Aorta (tissue), 5 donors: ENCODE measurements at places on chromosomes 7 and 10. TPM values are rescaled to one million over a fixed set of nuclear protein-coding genes. Genes with fewer than 3 reads are reported as not detected.

GRCh38 chr7:20033621-20034400 is 183.4 kb downstream of the MACC1 start:
- no peak for DNase-seq
- no peaks in the 10 kb centered on the region for H3K36me3 ChIP-seq
- no peak overlapping the region for H3K4me3 ChIP-seq
- H3K27ac ChIP-seq: no peak overlapping the region

- no peaks in the 10 kb centered on the region for H3K27me3 ChIP-seq
- no peaks in the 10 kb centered on the region for H3K36me3 ChIP-seq
- no peak overlapping the region for H3K4me3 ChIP-seq
- DNase-seq: no peak
- no peaks in the 10 kb centered on the region for H3K4me1 ChIP-seq
Observed at GRCh38 chr7:50142425-50143017, 49.5 kb upstream of the ZPBP start.

GRCh38 chr10:46245381-46245900 is 41.4 kb upstream of the ANTXRL start:
- no peak overlapping the region for H3K4me3 ChIP-seq
- H3K27ac ChIP-seq: no peak overlapping the region
- no peak for DNase-seq
- no peaks in the 10 kb centered on the region for H3K4me1 ChIP-seq
- no peaks in the 10 kb centered on the region for H3K36me3 ChIP-seq

GRCh38 chr7:69364813-69365643 is 233.2 kb upstream of the AUTS2 start:
- H3K4me3 ChIP-seq: no peak overlapping the region
- DNase-seq: no peak
- no peaks in the 10 kb centered on the region for H3K4me1 ChIP-seq
- H3K36me3 ChIP-seq: no peaks in the 10 kb centered on the region
- no peaks in the 10 kb centered on the region for H3K27me3 ChIP-seq

DNA sequence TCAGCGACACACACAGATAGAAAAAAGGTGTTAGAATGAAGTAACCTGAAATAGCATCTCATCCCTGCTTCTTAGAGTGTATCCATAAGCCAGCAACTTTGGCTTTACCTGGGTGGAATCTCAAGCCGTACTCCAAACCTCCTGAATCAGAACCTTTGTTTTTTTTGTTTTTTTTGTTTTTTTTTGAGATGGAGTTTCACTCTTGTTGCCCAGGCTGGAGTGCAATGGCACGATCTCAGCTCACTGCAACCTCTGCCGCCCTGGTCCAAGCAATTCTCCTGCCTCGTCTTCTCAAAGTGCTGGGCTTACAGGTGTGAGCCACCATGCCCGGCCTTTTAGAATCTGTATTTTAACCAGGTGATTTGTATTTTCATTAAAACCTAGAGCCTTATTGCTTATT is 9.0 kb downstream of the NRBF2 start:
- no peak overlapping the region for H3K27ac ChIP-seq
- no peak for DNase-seq
- peaks cover 4% of the 10 kb centered on the region for H3K36me3 ChIP-seq
- H3K4me1 ChIP-seq: peaks cover 3% of the 10 kb centered on the region
- no peak overlapping the region for H3K4me3 ChIP-seq

GRCh38 chr7:43721193-43721806 is 8.0 kb downstream of the COA1 start:
- no peaks in the 10 kb centered on the region for H3K27me3 ChIP-seq
- H3K36me3 ChIP-seq: no peaks in the 10 kb centered on the region
- H3K4me3 ChIP-seq: no peak overlapping the region
- H3K27ac ChIP-seq: no peak overlapping the region
- no peak for DNase-seq

Gene BRAF
- 55.5 TPM for total RNA-seq

Gene GJD4
- total RNA-seq: not detected

Gene NKX1-2
- not detected for total RNA-seq

Gene CYP3A7
- total RNA-seq: not detected
